CD4-positive, alpha-beta T cell treated with Interleukin-17A for 4 hours (primary cell): ENCODE measurements at places on chromosomes 7 and 10.

DNA sequence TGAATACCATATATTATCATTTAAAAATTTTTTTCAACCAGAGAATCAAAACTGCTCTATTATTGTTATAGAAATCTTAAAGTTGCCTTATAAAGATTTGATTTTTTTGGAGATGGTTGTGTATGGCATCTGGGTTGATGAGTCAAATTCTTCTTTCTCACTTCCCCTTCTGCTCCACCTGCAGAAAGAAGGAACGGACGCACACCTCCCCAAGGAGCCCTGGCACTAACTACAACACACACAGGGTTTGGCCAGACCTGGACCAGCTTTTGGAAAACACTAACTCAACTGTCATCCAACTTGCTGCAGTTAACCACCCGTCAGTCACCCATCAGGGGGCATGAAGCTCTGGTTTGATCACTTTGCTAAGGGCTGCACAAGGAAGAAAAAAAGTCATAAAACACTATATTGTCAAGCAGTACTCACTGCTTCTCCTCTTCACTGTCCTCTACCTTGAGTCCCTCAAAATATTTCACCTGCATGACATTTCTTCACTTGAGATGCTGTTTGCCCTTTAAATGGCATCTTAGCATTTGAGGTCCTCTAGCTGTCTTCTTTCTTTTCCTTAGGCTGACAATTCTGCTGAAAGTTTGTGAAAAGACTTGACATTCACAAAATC lies 266.7 kb upstream of the PHF14 start:
- no peak for DNase-seq

DNA sequence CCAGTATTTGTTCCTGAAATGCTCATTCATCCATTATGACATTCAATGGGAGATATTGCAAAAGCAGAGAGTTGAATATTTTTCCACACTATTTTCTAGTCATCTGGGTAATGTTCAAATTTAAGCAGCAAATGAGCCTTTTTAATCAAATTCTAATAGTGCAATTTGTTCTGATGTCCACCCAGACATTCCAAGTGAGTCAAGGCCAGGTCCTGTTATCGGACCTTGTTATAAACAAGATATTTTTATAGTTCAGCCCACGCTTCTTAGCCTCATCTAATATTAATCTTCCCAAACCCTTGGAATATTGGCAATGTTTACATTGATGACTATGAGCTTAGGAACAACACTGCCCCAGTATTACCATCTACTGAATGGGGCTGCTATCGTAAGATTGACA lies 500.1 kb upstream of the PHF14 start:
- DNase-seq, result no peak

DNA sequence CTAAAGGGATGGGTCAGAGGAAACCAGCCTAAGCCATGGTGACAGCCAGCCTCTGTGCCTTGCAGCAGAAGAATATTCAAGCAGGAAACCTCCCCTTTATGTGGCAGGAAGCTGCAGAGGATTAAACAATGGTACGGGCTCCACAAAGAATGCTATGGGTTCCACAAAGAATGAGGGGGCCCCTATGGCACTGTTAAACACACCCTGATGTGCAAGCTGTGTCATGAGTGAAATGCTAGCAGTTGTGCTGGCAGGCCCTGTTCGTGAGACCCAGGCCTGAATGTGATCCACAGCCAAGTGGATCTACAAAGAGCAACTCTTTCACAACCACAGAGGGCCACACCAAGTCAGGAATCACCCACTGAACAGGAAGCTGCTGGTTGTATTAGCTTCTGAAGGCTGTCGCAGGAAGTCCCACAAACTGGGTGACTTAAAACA lies 68.9 kb downstream of the MYOF start:
- peak; percentile 57 for DNase-seq

DNA sequence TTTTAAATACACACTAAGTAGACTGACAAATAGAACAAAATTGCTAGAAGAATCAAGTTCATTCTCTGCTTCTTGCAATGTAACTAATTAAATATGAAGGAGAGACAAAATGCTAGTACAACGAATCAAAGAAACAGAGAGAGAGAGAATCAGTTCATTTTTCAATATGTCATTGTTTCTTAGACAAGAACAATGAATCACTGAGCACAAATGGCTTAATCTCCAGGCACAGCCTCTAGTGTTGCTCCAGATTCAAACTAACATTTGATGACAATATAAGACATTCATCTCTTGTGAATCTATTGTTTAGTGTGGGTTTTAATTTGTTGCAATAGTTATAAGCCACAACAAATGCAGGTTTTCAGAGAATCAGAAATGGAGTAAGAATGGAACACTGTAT lies 357.4 kb upstream of the TMEM229A start:
- no peak for DNase-seq

- DNase-seq, result no peak
Measured at GRCh38 chr7:109259151-109259550, 689.5 kb downstream of the DNAJB9 start.

DNA sequence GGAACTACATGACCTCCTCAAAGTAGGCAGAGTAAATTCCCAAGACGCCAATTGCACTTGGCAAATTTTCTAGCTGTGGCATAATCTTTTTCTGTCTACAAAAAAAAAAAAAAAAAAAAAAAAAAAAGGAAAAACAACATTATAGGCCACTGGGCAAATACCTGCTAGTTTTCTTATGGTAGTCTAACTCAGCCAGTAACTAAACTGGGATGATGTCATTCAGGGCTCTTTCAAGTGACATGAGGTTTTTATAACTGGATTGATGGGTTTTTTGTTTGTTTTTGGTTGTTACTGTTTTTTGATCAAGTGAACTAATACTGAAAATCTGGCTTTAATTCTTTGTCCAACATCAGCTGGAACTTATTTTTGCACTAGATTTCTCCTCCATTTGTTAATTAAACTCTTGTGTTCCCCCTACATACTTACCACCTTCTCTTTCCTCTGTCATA lies 7.4 kb upstream of the VIM start:
- DNase-seq, result no peak

- no peak for DNase-seq
Measured at GRCh38 chr10:112934193-112934592, 15.9 kb upstream of the TCF7L2 start.

DNA sequence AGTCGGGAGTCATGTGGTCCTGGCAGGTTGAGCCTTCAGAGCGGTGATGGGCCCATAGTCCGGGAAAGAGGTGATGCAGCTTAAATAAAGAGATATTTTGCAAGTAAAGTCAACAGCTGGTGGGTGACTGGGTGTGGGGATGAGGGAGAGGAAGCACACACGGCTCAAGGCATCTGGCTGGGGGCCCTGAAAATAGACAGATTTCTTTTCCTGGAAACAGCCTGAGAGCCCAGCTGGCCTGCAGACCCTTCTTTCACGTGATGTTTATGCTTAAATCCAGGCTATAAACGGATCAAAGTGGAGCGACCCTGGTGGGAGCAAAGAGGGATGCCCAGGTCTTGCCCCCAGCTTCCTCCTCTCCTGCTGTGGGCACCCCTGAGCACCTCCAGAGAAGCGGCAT lies 149.1 kb downstream of the TEX36 start:
- no peak for DNase-seq

GRCh38 chr7:26390016-26390415 lies 98.4 kb downstream of the SNX10 start:
- DNase-seq, result no peak

- DNase-seq, result no peak
Measured at GRCh38 chr7:78357709-78358108, 559.1 kb downstream of the PHTF2 start.

GRCh38 chr10:50794490-50794889 lies 54.8 kb downstream of the ASAH2B start:
- DNase-seq, result no peak

GRCh38 chr7:114663502-114663901 lies 248.9 kb downstream of the FOXP2 start:
- no peak for DNase-seq

GRCh38 chr10:74034301-74034700 lies 36.4 kb downstream of the VCL start:
- DNase-seq, result no peak

DNA sequence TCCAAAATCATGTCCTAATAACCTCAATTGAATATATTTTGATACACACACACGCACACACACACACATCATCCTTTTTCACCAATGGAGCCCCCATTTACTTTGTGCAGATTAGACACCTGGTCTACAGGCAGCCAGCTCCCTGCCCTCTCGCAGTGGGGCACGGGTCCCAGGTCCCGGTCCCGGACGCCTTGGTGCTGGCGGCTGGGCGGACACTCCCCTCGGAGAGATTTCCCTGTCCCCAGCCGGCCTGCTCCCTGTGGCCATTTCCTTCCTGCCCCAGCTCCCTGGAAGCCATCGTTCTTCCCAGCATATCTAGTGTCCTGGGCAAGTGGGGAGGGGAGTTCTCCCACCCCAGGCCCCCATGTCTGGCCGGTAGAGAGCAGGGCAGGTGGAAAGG lies 14.6 kb downstream of the DPY19L1 start:
- DNase-seq, result no peak

- no peak for DNase-seq
Measured at GRCh38 chr10:125694883-125695282, 11.9 kb upstream of the TEX36 start.

GRCh38 chr7:119254742-119255141 lies 1018.2 kb upstream of the KCND2 start:
- no peak for DNase-seq

DNA sequence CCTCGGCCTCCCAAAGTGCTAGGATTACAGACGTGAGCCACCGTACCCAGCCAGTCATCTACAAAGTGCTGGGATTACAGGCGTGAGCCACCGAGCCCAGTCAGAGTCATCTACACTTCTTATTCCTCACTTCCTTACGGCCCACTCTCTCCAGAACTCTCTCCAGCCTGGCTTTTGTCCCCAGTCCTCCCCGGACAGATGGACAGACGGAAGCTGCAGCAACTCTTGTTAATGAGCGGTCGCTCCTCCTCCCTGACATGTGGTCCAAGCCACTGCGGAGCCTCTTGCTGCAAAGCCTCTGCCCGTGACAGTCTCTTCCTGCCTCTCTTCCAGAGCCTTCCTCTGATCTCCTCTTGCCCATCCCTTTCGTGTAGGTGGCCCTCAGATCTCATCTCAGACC lies 45.9 kb downstream of the TMEM270 start:
- no peak for DNase-seq

DNA sequence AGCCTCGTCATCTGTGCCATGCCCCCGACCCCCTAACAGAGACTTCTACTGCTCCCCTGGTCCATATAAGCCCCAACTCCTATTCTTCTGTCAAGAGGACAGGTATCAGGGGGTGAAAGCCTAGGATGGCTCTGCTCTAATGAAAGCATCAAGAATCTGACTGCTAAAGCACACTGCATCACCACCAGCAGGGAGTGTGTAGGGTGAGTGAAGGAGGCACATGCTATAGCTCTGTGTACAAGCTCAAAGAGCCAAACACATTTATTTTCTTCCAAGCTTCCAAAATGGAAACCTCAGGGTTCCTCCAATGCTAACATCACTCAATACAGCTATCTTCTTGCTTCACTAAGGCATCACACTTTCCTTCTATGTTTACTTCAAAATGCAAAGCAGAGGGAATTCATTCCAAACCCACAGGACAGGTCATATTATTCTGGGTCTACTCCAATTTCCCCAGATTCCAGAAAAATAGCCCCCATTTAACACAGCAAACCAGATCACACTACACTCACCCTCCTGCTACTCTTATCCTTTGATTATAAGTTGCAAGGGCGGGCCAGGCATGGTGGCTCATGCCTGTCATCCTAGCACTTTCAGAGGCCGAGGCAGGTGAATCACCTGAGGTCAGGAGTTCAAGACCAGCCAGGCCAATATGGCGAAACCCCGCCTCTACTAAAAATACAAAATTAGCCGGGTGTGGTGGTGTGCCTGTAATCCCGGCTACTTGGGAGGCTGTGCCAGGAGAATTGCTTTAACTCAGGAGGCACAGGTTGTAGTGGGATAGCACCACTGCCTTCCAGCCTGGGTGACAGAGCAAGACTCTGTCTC lies 36.6 kb downstream of the RHEB start:
- DNase-seq, result no peak

GRCh38 chr10:5317547-5318107 lies 47.1 kb upstream of the UCN3 start:
- DNase-seq, result peak; percentile 84

GRCh38 chr7:4681886-4682620 lies at the start of gene FOXK1:
Gene FOXK1, plus strand, starts transcription at chr7:4682295. Its CDS starts 14 bp downstream, at chr7:4682309.
- peak; percentile 87 for DNase-seq

GRCh38 chr7:1961701-1962276 lies 271.0 kb downstream of the MAD1L1 start:
- DNase-seq, result peak; percentile 39

DNA sequence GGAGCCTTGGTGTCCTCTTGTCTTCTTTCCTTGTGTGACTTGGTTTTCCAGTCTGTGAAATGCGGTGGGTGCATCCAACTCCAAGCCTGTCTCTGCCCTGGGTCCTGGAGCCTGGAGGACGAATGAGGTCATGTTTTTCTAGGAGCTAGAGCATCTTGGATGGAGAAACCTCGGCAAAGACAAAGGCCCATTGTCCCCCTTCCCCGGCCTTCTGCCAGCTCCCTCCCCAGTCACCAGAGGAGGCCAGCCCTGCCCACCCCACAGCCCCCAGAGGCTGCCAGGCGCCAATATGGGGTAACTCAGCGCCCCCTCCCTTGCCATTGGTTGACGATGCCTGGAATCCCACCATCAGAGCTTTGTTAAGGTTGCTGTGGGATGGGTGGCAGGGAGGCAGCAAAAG lies 40.4 kb downstream of the KCTD7 start:
- DNase-seq, result no peak

DNA sequence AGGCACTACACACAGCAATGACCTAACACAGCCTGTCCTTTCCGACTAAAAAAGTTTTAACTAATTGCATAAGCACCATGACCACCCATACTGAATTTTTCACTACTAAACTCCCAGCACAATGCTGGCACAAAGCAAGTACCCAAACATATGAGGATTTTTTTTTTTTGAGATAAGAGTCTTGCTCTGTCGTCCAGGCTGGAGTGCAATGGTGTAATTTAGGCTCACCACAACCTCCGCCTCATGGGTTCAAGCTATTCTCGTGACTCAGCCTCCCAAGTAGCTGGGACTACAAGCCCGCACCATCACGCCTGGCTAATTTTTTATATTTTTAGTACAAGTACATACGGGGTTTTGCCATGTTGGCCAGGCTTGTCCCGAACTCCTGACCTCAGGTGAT lies 5.1 kb downstream of the UBE2H start:
- DNase-seq, result no peak

GRCh38 chr7:74481458-74482196 lies 27.9 kb downstream of the GTF2IRD1 start:
- DNase-seq, result no peak

- no peak for DNase-seq
Measured at GRCh38 chr7:137835486-137836112, 11.2 kb downstream of the DGKI start.

DNA sequence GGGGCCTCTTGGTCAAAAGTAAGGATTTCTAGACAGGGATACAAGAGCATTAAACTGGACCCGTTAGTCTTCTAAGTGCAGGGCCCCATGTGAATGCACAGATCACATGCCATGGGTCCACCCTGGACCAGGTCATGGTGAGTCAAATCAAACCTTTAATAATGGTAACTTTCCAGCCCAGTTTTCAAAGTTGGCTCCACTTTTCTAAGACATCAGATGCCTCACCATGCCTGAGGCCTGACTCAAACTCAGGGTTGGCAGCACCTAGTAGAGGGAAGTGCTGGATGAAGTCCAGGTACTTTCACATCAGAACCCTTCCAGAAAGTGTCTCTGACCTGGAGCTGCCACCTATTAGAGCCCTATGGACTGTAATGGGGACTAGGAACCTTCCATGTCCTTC lies 9.7 kb upstream of the SMIM30 start:
- DNase-seq, result no peak
